CD14-positive monocyte (primary cell): ENCODE measurements at places on chromosomes 2 and 18.
A peak's percentile ranks its signal among the peaks of the same experiment; 100 is the strongest.

DNA sequence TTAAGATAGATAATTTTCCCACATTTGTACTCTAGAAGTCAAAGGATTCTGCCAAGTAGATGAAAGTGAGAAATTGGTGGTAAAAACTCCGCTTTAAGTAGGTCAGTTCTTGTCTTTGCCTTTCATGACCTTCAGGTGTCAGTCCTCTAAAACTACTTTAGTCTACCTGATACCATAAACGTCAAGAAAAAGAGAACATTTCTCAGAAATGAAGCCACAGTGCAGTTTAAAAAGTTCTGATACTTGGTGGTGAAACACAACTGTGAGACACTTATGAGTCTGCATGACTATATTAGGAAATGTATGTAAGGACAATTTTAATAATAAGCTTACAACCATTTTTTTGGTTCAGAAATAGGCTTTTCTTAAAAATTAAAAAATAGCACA lies 583.3 kb downstream of the SATB2 start:
- DNase-seq: no peak

GRCh38 chr2:213261715-213262114 lies 22.5 kb upstream of the SPAG16 start:
- DNase-seq: no peak

GRCh38 chr2:108918941-108919341 lies 70.1 kb downstream of the EDAR start:
- no peak for DNase-seq

- no peak for DNase-seq
These were observed 40.6 kb upstream of the PGAP1 start for GRCh38 chr2:196967116-196967515.

DNA sequence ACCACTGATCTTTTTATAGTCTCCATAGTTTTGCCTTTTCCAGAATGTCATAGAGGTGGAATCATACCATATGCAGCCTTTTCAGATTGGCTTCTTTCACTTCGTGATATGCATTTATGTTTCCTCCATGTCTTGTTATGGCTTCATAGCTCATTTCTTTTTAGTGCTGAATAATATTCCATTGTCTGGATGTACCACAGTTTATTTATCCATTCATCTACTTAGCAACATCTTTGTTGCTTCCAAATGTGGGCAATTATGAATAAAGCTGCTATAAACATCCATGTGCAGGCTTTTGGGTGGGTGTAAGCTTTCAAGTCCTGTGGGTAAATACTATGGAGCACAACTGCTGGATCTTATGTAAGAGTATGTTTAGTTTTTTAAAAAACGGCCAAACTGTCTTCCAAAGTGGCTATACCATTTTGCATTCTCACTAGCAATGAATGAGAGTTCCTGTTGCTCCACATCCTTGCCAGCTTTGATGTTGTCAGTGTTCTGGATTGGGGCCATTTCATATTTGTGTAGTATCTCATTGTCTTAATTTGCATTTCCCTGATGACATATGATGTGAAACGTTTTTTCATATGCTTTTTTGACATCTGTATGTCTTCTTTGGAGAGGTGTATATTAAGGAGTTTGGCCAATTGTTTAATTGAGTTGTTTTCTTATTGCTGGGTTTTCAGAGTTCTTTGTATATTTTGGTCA lies 20.6 kb downstream of the STPG4 start:
- no peak for DNase-seq

- DNase-seq: no peak
These were observed 101.8 kb downstream of the AKAIN1 start for GRCh38 chr18:5095239-5095638.

DNA sequence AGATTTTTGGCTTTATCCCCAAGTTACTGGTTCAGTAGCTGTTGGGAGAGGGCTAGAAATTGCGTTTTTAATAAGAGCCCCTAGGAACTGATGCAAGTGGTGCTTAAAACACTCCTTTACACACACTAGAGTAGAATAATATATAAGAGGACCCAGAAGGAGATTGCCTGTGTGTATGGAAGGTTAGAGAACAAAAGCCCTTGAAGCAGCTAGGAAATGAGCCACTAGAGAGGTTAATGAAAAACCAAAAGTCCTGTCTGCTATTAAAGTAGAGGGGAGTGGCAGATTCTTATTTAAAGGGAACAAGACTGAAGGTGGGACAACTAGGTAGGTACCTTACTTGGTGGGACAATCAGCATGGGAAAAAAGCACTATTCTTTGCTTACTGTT lies 14.4 kb upstream of the SLC39A10 start:
- no peak for DNase-seq

DNA sequence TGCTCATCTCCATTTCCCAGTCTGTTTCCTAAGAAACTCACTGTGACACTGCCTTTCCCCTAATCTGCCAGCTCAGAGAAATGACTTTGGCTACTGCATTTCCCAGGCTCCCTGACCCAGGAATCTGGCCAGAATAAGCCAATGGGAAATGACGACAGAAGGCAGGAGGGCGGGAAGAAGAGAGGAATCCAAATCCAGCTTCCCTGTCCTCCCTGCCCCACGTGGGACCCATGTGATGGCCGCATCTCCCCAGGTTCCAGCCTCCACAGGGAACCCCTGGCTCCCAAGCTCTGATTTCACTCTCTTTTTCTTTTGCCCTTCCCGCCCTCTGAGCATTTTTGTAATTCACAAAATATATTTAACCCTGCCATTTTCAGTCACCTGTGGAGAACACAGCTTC lies 37.8 kb upstream of the RAB12 start:
- no peak for DNase-seq

GRCh38 chr18:56853961-56854360 lies 202.8 kb downstream of the WDR7 start:
- no peak for DNase-seq

DNA sequence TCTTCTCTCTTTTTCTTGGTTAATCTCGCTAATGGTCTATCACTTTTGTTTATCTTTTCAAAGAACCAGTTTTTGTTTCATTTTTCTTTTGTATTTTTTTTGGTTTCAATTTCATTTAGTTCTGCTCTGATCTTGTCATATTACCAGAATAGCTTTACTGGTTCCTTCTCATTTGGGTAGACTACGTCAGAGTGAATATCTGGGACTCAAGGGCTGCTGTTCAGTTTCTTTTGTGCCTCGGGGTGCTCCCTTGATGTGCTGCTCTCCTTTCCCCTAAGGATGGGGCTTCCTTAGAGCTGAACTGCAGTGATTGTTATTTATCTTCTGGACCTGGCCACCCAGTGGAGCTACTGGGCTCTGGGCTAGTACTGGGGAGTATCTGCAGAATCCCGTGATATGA lies 29.4 kb upstream of the IL1RN start:
- no peak for DNase-seq

DNA sequence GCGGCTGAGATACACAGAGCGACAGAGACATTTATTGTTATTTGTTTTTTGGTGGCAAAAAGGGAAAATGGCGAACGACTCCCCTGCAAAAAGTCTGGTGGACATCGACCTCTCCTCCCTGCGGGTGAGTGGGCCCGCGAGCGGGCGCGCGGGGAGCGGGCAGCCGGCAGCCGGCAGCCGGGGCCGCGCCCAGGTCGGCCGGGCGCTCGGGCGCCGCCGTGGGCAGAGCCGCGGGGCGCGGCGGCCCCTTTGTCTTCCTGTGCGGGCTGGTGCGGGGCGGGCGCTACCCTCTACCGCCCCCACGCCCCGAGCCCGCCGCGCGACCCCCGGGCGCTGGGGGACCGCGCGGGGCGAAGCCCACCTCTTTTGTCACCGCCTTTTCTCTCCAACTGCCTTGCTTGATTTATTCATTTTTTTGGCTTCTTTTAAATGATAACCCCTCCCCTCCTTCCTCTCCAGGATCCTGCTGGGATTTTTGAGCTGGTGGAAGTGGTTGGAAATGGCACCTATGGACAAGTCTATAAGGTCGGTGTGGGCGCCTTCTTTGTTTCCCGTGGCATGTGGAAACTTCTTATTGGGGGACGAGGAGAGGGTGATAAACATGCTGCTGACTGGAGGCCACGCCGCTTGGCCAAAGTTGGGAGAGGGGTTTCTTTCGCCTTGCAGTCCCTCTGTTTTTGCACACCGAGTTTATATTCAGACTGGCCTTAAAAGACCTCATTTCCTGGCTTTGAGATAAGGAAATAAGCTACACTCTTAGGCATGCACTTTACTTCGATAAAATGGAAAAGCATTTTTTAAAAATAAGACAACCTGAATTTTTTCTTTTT lies 722 bp downstream of the MAP4K4 start:
- peak; percentile 18 for DNase-seq

- DNase-seq: no peak
These were observed 7.4 kb downstream of the CHST10 start for GRCh38 chr2:100409975-100410647.
